RWPE2 (cell line): ENCODE measurements at places on chromosomes 7 and 10.

DNA sequence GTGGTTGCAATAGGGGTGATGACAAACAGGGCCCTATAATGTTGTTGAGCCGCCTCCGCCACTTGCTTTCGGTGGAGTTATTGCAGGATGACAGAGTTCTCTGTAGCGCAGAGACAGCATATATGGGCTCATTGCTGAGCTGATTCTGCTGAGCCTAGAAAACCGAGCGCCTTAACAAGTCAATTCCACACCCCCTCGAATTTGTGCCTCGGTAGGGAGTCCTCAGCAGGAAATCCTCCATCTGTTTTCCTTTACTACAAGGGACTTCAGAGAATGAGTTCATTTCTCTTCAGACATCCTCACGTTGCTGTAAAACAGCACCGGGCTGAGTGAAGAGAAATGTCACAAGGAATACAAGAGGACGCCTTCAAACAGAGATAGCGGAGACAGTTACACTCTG, 90.7 kb upstream of the KIAA1217 start:
- DNase-seq: no peak

DNA sequence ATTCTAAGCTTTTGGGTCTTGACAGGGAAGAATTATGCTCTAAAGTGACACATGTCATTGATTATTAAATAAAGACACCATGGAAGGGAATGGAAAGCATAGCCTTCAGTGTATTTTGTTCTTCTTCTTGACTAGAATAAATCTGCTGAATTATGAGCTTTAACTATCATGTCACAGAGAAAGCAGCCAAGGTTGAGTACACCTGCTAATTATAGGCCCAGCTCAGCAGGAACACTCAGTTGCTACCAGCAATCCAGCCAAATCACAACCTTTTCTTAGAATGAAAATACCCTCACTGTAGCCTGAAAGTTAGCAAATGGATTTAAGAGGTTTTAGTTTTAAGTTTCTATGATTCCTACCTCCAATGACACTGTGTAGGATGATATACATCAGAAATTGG, 225.3 kb upstream of the RHOBTB1 start:
- no peak for DNase-seq

DNA sequence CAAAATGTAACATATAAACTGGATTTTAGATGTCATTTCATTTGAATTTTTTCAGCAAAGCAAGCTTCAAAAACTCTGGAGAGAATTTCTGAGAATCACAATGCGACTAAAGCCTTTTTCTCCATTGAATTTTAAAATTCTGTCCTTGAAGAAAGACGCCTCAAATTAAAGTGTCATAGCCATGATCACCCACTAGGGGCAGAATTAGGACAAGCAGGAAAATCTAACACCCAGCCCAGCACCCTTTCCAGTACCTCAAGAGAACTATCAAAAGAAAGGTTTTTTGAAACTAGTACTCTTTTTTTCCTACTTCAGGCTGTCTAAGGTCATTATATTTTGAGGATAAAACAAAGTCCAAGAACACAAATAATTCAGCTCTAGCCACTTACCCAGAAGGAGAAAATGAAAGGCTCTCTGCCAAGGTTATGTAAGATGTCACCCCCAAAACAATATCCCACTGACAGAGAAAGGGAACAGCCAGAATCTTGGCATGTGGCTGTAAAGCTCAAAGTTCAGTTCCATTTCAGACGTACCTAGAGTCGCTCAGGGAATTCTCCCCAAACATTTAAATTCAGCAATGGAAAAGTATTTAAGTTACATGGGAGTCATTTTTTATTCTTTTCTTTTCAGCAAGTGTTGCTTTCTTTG, 299.4 kb downstream of the SNX13 start:
- no peak for DNase-seq

DNA sequence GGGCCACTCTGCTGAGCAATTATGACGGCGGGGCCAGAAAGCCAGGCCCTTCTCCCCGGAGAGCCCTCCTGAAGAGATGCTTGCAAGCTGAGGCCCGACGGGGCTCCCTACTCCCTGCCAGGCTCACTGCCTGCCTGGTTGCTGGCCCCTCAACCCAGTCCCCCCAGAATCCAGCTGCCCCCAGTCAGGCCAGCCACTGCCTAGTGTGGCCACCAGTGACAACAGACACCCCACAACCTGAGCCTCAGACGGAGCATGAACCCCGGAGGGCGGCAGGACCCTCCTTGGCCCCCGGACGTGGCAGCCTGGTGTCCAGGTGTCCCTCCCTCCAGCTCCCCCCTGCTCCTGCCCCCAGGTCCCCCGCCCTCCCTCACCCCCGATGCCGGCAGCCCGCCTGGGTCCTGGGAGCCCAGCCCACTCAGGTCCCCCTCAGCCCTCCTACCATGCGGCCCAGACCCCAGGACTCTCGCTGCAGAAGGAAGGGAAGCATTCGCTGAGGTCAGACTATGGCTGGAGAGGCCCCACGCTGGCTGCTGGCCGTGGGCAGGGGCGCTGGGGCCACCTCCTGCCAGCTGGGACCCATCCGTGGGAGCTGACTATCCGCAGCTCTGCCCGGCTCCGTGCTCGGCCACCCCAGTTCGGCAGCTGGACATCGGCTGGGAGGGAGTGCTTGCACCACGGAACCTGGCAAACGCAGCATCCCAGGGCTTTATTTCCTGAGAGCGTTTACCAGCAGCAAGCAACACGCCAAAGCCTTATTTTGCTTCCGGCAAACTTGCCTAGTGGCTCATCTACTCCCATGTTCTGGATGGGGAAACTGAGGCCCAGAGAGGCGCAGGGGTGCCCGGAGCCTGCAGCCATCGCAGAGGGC, 89.8 kb downstream of the UNCX start:
- peak; percentile 44 for DNase-seq

GRCh38 chr7:71210220-71210619, 78.3 kb downstream of the GALNT17 start:
- DNase-seq: no peak

DNA sequence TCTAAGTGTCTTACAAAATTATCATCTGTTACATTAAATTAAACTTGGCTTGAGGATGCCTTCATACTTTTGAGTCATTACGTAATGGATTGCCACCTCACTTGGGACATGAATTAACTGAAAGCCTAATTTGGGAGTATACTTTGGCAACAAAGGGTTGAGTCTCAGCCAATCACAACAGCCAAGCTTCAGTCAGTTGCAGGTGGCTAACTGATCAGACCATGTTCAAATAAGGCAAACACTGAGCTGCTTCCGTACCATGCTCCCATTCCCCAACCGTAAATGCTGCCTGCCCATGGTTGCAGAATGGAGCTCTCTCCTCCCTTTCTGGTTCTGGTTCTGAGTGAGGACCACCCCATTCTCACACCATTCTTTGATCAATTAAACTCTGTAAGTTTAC, 92.9 kb upstream of the STK17A start:
- DNase-seq: no peak

DNA sequence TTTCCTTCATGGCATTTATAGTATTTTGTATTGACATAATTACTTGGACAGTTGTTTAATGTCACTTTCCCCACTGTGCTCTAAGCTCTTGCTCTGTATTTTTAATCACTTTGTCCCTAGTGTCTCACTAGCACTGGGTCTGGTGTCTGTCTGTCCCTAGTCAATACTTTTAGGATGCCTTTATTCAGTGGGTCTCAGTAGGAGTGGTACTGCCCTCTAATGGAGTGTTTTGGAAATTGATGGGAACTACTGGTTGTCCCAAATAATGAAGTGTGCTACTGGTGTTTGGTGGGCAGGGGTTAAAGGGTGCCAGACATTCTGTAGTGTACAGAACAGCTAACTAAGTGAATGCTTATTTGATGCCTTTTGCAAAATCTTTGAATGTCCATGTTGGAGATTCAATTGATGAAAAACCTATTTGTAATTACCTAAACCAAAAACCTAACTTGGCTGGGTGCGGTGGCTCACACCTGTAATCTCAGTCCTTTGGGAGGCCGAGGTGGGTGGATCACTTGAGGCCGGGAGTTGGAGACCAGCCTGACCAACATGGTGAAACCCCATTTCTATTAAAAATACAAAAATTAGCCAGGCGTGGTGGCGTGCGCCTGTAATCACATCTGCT, 33.3 kb downstream of the CDK14 start:
- no peak for DNase-seq

DNA sequence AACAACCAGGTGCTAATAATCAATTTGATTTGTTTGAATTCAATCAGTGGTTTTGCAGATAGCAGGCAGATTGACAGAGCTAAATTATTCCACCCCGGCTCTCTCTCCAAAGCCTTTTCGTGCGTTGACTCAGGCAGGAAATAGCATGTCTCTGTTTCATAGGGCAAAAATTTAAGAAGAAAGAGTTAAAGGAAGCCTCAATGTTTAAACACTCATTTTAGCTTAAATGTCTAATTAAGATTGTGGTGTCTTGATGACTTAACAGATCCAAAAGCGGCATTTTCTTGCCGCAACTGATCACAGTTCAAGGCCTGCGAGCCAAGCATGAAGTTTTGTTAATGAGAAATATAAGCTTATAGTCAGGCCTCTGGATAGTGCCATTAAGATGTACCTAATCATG, 1051.1 kb upstream of the AUTS2 start:
- no peak for DNase-seq

GRCh38 chr7:108291152-108291508, 161.0 kb upstream of the LAMB4 start:
- DNase-seq: no peak

DNA sequence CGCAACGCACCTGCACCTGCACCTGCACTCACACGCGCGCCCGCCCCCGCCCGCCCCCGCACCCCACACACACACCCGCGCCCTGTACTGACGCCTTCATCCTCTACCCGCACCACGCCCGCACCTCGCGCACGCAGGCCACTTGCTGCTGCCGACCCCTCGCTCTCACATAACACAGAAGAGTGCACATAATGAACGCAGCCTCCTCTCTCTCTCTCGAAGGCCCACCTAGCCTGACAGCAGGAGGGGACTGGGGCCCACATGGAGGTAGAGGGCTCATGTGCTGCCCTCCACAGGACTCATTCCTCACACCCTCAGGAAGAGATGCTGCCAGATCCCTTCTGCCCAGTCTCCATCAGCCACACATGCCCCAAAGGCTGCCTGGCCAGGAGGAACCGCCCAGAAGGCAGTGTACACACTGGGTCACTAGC, 432 bp upstream of the CAMK2B start:
- no peak for DNase-seq

- DNase-seq: no peak
These were observed 68.7 kb downstream of the MBL2 start for GRCh38 chr10:52703898-52704297.

DNA sequence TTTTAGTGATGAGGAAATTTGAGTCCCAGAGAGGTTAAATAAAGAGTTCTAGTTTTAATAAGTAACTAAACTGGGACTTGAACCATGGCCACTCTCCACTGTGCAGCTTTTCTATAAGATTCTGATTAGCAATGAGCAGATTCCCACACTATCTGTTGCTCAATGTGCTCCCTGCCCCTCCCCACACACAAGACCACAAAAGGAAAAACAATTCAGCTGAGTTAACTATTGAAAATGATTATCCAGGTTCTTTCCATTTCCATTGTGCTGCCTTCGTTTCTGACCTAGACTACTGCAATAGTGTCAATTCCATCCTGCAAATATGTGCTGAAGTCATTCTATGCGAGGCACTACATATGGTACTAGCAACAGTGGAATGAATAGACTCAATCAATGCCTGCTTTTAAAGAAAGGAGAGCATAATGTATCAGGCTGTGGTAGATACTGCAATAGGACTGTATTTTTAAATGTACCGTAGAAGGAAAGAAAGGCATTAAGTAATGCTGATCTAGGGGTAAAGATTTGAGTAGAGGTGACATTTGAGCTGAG, 97.0 kb downstream of the SEMA3C start:
- no peak for DNase-seq

GRCh38 chr7:26538216-26538615, 246.6 kb downstream of the SNX10 start:
- DNase-seq: no peak

GRCh38 chr7:1677206-1678080, 7.4 kb downstream of the ELFN1 start:
- no peak for DNase-seq

DNA sequence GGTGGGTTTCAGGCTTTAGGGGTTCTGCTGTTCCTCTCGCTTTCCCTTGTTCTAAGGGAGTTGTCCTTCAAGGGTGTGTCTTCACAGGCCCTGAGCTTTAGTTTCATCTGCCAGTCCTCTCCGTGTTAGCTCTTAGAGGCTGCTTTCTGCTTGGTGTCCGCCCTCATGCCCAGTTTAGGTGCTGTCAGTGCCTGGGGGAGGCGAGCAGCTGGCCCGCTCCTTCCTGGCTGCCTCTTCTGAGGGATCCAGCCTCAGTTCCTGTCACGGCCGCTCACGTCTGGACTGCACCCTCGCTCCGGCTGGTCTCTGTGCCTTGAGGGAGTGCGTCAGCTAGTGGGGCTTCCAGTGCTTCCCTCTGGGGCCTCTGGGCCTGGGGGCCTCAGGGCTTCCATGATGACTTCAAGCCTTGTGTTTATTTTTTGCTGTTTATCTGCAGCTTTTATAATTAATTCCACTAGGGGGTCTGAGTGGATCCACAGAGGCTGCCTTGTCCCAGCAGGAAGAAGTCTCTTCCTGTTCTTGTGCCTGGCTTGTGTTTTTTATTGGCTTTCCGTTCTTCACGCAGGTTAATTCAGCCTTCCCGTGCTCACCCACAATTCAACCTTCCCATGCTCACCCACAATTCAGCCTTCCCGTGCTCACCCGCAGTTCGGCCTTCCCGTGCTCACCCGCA, 33.0 kb downstream of the WDR37 start:
- DNase-seq: no peak

- no peak for DNase-seq
These were observed 17.9 kb downstream of the JCAD start for GRCh38 chr10:30041196-30042105.

- no peak for DNase-seq
These were observed 722 bp downstream of the MDH2 start for GRCh38 chr7:76048668-76048988.

DNA sequence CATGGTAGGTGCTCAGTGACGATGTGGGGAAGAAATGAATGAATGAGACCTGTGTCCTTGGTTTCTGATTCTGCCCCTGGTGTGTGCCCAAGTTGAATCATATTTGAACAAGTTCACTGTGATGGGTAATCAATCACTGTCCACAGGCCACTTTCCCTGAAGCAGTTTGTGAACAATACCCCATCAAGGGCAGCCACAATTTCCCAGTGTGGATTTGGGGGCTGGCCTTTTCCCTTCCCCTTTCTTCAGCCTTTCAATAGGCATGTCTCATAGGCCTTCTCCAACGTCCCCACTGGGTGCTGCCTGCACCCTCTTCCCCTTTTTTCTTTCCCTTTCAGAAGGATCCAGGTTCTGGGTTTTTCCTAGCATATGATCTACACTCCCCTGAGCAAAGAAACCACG, 64.7 kb downstream of the CREB5 start:
- DNase-seq: no peak

DNA sequence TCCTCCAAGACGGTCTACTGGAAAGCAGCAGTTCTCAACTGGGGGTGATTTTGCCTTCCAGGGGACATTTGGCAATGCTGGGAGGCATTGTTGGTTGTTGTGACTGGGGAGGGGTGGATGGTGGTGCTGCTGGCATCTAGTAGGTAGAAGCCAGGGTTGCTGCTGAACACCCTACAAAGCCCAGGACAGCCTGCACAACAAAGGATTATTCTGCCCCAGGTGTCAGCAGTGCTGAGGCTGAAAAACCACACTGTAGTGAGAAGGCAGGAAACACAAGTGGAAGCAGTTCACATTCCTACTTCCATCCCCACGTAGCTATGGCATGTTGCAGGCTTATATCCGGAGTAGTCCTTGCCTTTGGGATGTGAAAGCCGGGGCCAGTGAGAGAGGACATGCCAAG, 86.9 kb downstream of the AOAH start:
- DNase-seq: no peak

GRCh38 chr7:27155816-27156507, 513 bp downstream of the HOXA7 start:
- DNase-seq: peak; percentile 59
